ENCODE measurements at places on chromosomes 11 and 22.
A peak's percentile ranks its signal among the peaks of the same experiment; 100 is the strongest.

- DNase-seq = no peak
Observed at GRCh38 chr11:95699631-95700470, 89.7 kb downstream of the FAM76B start.

DNA sequence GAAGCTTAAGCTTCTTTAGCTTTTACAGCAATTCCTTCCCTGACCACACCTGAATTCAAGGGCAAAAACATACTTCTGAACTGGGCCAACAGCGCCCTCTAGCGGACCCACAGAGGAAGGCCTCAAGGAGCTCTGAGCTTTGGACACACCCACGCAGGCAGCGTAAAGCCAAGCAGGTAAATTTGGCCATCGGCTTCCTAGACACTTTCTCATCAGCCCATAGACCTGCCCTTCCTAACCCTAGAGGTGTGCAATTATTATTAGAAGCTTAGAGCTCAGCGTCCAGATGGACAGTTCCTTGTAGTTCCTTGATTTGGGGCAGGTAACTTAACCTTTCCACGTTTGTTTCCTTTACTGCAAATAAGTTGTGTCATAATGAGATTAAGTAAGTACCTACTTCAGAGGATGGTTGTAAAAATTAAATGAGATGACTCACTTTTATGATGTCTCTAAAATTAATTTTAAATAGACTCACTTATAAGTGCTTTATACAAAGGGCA, 25.7 kb upstream of the HMGXB4 start:
- peak; percentile 91 for DNase-seq

- DNase-seq = peak; percentile 56
Observed at GRCh38 chr11:68010090-68011041, at the start of gene ALDH3B1. Gene ALDH3B1 (plus strand): TSS chr11:68010327. CDS start chr11:68015298, 4,971 bp downstream.

DNA sequence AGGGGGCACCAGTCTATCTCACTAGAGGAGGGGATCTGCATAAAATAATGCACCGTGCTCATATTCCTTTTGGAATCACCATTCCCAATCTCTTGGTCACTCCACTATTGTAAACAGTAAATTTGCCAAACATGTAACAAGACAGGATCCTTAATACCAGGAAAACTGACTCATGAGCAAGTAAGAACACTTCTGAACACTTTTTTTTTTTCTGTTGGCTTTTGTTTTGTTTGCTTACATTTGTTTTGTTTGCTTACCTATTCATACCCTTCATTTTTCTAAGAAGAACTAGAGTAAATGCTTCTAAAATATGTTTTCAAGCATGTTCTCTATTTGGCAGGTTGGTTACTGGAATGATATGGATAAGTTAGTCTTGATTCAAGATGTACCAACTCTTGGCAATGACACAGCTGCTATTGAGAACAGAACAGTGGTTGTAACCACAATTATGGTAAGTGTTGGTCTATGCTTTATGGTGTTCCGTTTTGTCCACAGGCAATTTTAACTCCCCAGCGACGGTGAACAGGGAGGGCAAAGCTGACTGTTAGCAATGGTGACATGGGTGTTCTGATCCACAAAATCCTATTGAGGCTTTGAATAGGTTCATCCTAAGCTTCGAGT, 111.8 kb downstream of the MSANTD4 start:
- no peak for DNase-seq

- peak; percentile 20 for DNase-seq
Observed at GRCh38 chr11:32580967-32581366, 2.7 kb upstream of the EIF3M start.

DNA sequence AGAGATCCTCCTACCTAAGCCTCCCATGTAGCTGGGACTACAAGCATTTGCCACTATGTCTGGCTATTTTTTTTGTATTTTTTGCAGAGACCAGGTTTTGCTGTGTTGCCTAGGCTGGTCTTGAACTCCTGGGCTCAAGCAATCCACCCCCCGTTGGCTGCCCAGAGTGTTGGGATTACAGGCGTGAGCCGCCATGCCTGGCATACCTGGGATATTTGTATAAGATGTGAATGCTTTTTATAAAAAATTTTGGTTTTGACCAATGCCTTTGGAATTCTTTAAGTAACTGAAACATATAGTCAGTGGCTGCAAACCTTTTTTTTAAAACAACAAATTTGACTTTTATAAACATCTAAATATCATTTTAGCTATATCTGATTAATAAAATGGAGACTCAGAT, 42.4 kb downstream of the ADAMTS8 start:
- no peak for DNase-seq

DNA sequence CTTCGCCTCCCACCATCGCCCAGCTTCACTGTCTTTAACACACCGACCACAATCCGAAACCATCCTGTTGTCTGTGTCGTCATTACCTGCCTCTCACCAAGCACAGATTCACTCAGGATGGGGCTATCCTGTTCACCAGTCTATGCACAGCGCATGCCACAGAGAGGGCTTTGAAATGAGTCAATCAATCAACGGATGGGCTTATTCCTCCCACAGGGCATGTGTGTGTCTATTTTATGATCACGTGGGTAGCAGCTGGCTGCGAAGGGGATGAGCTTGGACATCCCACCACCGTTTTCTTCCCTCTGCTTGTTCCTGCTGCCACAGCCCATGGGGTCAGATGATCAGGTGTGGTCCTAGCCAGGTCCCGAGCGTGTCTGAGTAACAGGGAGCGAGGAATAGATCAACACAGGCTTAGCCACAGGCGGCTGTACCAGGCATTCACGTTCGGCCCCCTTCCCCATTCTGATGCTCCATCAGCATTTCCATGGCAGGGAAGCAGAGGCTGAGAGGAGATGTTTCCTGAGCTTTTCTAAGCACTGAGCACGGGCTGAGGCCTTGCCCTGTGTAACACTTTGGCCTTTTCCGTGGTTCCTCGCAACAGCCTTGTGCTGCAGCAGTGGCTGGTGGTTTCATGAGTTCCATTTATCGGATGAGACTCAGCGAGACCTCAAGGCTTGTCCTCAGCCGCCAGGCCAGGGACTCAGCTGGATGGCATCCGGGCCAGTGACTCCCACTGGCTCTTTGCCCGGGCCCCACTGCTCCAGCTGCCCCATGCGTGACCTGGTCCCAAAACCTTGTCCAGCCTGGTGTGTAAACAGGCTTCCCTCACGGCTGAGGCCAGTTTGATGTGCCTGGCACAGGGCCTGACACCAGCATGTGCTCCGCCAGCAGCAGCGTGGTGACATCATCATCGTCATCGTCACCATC, 48.1 kb upstream of the FGF3 start:
- DNase-seq = no peak

- DNase-seq = no peak
Observed at GRCh38 chr11:48111891-48112290, 104.7 kb upstream of the OR4B1 start.

DNA sequence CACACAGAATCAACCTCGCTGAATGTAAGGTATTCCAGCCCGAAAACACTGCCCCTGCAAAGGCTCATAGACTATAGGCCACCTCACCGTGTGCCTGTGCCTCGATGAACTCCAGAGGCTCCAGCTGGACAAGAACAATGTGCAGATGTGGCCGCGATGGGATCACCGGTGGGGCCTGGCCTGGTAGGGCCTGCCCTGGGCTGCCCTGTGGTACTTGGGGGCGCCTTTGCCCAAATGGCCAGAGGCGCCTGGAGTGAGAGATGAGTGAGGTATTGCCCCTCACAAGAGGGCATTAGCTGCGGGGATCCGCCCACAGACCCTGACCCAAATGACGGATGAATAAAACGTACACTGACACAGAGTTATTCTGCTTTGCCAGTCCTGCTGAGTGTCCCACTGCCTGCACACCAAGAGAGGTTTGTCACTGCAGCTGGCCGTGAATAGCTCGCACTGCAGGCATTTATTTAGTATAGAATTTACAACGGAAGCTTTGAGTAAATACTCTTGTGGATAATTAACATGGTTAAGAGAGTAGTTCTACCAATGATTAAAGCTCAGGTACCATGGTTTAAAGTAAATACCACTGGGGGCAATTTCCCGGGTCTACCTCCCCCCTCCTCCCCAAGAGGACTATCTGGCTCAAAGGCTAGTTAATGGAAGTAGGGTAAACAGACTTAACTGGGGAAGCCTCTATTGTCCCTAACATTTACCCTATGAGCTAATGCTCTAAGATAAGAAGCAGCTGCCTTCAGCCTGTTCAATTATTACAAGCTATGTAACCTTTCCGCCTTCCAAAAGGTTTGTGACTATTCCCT, 101.1 kb upstream of the IGLL5 start:
- DNase-seq = no peak

DNA sequence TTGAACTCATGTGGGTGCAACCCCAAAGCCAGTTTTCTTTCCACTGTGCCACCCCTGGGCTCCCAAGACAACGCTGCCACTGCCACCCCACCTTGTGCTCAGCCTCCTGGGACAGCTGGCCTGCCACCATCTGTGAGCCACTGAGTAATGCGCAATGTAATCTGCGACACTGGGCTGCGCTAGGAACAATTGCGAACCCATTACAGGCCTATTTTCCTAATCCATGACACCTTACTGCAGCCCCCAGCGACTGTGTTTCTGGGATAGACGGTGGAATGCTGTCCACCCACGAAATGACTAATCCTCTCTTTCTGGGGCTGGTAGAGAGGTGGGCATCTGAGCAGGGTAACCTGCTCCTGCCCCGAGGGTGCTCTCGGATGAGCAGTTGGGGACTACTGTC, 22.2 kb downstream of the FLRT1 start:
- no peak for DNase-seq

GRCh38 chr11:86488553-86488952, 113.9 kb downstream of the CCDC81 start:
- DNase-seq = no peak

DNA sequence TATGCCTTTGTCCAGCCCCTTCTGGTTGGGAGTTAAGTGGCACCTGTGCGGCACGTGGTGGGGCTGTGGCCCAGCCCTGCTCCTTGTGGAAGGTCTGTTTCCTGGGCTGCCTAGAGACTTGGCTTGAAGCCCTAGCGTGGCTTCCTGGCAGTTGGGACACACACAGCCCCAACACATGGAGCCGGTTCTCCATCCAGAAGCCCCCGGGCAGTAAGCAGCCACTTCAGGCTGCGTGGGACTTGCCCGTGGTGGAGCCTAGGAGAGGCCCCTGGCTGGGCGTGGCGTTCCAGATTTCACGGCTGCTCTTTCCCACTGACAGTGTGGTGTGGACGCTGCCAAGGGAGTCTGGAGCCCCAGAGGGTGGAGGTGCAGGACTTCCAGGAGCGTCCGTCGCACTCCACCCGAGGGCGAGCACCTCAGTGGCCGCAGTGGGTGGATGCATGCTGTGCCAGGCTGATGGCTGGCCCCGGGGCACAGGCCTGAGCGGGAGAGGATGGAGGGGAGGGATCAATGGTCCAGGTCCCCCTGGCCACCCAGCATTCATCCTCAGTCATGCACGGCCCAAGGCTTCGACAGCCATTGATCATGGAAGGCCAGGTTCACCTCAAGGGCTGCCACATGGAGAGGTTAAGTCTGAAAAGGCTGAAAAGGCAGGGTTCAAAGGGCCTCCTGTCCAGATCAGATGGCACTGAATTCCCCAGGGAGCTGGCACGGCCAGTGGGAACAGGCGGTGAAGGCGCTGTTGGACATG, 9.3 kb downstream of the CCND1 start:
- DNase-seq = no peak

- no peak for DNase-seq
Observed at GRCh38 chr11:5881756-5882155, 1.3 kb downstream of the OR52E4 start.

GRCh38 chr11:102390667-102391465, 43.9 kb downstream of the BIRC2 start:
- DNase-seq = peak; percentile 86

DNA sequence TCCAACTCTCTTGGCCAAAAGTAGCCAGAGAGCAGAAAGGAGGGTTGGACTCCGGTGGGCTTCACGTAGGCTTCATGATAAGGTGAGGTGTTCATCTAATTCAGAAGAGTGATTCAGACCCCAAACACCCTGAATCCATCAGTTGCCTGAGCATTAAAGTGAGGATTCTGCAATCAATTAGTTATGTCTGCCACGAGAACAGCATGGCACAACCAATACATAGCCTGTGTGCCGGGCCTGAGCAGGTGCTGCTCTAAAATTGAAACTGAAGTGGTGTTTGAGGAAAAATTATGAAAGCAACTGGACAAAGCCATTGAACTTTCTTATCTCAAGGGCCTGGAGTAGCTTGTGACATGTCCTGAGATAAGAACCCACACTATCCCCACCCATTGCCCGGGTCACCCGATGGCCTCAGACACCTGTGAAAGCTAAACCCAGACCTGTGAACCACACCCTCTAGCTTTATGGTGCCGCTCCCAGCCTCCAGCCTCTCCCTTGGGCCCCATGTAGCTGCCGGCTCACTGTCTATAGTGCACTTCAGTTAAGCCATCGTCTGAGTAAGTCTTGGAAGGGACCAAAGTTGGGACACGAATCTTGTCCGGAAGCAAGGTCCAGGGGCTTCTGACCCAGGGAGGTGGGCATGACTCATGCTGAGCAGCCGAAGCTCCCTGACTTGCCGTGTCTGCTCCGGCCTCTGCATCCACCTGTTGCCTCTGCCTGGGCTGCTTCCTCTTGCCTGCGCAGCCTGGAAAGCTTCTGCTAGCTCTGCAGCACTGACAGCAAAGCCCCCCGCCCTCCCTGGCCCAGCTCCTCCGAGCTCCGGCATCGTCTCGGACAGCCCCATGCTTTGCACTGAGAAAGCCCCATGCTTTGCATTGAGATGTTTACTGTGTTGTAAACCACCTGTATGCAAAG, 5.7 kb upstream of the MYEOV start:
- DNase-seq = no peak

DNA sequence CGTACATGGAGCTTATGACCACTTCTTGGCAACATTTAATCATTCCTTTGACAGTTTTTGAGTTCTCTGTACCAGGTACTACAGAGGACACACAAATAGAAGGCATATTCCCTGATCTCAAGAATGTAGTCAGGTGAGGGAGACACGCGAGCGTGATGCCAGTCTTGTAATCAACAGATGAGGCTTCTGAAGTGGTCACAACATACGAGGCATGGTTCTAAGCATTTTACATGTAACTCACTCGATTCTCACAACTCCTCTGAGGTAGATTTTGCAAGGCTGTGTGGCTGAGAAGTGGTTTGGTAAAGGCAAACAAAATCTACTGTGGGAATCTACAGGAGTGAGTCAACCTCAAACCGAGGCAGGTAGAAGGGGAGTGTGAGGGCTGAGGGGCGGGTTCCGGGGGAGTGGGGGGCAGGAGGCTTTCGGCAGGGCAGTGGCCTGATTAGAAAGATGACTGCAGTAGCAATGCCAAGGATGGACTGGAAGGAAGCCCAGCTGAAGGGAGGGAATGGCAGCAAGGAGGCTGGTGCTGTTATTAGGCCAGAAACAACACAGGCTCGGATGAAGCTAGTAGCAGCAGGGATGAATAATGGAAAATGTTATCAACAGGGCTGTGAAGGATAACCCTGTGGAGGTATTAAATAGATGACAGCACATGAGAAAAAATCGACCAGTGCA, 63.8 kb downstream of the ST14 start:
- no peak for DNase-seq

- DNase-seq = no peak
Observed at GRCh38 chr11:115677190-115677589, 173.0 kb upstream of the CADM1 start.

DNA sequence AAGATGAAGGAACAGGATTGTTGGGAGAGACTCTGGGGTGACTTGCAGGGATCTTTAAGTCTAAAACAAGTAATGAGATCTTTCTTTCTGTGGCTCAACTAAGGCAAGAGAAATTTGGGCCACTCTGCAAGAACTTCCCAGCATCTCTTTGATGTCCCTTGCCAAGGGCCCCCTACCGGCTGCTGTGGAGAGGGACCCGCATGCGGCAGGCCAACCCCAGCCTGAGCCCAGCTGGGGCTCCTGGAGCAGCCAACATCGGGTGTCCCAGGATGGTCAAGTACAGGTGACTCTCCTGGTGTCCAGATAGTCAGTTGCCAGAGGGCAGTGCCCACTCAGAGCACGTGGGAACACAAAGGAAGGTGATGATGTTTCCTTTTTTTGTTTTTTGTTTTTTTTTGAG, 363.2 kb downstream of the TBC1D22A start:
- peak; percentile 26 for DNase-seq

- DNase-seq = no peak
Observed at GRCh38 chr11:77672264-77672663, 34.7 kb upstream of the CLNS1A start.
